ENCODE measurements at places on chromosomes 1 and 21.

DNA sequence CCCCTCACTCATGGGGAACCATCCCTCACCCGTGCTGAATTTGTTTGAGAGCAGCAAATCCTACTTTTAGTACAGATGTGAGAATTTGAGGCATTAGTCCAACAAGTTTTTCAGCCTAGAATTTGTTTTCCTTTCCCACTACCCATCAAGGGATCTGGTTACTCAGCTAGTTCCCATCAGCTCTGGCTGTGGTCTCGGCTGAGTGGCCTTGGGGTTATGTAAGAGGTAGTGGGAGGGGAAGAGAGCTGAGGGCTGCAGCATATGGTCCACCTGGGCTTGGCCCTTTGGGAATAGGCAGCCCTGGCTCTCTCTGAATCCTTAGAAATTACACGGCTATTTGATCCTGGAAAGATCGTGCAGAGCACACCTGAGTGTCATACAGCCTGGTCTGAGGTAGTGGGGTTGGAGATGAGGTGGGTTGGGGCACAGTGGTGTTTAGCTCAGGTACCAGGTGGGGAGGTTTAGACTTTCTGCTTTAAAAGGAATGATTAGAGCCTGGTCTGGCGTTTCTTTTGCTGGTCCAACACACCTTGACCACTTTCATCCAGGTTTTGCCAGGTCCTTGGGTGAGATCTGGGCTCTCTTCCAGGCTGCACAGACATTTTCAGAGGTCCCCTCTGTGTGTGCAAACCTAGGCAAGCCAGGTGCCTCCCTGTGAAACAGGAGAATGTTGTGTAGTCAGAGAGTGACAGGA lies 4.2 kb downstream of the GSTM4 start:
- peak; percentile 18 for DNase-seq

- no peak for DNase-seq
Observed at GRCh38 chr1:17535300-17535936, 4.1 kb upstream of the ARHGEF10L start.

DNA sequence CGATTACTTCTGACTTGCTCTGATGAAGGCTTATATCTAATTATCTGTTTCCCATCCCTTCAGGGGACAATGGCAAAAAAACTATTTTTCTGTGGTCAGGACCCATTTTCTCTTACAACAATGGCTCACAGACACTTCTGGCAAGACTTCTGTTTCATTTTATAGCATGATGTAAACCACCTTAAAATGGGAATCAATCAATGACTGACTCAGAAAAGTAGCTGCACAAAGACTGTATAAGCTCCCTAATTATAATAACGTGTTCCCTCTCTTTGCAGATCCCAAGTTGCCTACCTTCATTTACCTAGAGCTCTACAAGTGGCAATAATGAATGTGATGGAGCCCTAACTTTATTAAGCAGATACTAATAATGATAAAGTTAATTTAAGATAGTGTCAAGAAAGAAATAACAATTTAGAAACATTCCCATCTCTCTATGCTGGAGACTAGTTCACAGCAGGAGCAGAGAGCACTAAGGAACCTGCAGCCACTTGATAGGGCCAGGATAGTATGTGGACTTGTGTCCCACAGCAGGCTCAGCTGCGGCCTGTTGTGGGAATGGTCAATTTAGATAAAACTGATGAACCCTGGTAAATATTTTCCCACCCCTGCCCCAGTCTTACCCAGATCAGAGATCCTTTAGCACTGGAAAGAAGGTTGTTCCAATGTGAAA lies 538 bp downstream of the GBP2 start:
- DNase-seq = no peak

GRCh38 chr21:33308586-33309490 lies 15.9 kb upstream of the IFNAR1 start:
- peak; percentile 99 for DNase-seq

DNA sequence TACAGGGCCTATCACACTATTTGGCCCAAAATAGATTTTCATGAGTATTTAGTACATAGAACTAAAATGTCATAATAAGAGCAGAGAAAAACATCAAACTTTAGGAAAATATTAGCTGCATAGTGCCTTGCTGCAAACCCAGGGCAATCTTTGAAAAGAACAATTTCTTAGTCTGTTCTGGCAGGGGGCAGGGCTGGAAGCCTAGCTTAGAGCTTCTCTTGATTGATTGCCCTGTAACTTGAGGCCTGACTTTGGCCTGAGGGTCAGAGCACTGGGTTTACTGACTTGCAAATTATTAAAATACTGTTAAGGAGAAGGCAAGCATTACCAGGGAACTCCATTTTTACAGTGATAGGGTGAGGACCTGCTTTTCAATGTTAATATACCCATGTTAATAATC lies 115.8 kb upstream of the SPAG17 start:
- no peak for DNase-seq

DNA sequence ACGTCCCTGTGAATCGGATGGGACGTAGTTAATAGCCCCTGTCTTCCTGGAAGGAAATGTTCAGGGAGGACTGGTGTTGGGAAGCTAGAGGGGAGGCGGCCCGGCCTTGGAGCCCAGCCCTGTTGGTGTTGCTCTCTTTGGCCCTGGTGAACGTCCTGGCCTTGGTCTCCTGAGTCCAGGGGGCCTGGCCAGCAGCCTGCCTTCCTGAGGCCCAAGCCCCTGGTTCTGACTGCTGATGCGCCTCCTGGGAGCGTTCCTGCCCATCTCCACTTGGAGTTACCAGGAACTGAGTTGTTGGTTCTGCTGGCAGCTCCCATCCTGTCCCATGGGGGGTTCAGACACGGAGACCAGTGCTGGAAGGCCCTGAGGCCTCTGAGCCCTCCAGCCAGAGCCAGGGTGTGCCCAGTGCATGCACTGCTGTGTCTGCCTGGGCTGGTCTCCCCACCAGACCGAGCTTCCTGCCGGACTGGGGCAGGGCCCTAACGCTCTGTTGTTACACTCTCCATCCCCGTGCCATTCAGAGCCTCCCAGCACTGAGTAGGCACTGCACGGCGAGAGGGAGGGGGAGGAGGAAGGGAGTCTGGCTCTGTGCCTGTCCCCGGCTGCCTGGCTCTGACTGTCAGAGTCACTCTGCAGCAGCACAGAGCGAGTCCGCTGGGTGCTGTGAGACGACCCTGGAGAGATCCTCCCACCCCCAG lies 382.5 kb upstream of the VAMP3 start:
- no peak for DNase-seq

GRCh38 chr1:223394706-223395105 lies 1.5 kb downstream of the CCDC185 start:
- no peak for DNase-seq

GRCh38 chr1:103254691-103255090 lies 146.4 kb upstream of the COL11A1 start:
- no peak for DNase-seq

- no peak for DNase-seq
Observed at GRCh38 chr1:209675565-209676154, 448 bp downstream of the G0S2 start.

DNA sequence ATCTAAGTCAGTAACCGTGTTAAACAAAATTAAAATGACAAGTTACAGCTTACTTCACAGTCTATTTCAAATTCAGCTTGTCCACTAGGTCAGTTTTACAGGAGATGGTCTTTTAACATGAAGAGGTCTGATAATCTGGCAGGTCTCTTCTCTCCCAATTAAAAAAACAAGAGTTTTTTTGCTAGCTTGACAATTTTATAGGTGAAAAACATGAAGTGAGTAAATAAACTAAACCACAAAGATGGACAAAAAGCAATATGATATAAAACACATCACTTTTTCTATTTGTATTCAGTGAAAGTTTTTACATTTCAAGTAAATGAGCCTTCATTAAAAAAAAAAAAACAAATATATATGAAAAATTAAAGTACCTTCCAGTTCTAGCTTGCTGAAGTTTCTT lies 25.0 kb upstream of the TTC39A start:
- DNase-seq = no peak

- no peak for DNase-seq
Observed at GRCh38 chr1:37588939-37589338, 6.8 kb downstream of the GNL2 start.

DNA sequence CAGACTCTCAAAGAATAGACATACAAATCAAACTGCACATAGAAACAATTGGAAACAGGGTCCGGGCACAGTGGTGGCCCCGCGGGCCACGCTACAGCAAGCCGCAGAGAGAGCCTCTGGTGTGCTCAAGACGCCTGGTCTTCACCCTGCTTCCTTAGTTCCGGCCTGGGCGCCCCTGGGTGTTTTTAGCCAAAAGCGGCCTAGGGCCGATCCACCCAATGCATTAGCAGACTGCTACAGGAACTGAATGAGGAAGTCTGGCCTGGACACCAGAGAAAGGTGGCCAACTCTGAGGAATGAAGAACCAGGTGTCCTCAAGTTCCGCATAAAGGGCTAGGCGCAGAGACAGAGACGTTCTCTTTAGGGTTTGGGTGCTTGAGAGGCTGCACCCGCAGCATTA lies 1.7 kb downstream of the PRRX1 start:
- DNase-seq = no peak

DNA sequence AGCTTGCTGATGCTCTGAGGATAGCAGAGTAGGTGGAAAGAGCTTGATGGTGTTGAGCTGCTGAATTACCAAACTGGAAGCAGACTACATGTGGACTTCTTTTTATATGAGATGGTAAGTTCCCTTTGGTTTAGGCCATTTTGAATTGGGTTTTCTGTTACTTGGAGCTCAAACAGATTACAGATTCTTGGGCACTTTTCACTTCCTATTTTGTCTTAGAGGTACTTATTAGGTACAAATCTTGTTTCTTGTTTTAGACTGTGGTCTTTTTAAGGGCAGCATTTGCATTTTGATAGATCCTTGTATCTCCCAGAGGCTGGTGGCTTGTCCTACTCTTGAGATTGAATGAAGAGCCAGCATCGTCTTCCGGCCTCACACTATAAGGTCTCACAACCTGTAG lies 70.2 kb downstream of the GADD45A start:
- DNase-seq = no peak

GRCh38 chr1:213333121-213333520 lies 282.1 kb downstream of the RPS6KC1 start:
- DNase-seq = no peak

DNA sequence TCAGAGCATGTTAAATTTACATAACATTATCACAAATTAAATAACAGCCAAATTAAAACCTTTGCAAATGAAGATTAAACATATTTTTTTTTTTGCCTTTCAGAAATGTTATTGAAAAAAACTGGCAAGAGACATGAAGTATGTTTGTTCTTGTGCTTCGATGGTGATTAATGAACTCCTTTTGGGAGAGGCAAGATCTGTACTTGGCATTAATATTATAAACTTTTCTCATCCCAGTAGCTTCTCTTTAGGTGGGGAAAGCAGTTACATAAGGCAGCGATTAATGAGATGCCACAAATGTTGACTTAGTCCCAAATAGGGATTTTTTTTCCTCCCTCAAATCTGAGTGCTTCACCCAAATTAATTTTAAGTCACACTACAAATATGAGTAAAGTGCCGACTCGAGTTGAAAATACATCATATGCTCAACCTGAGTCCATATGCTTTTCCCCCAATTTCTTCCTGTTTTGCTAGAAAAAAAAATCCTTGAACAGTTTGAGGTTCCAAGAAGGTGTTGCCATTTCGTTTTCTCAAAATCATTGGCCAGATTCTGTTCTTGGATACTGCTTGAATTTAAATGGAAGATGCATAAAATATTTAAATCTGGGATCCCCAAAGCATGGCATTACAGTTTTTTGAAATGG lies 294.5 kb downstream of the VAV3 start:
- DNase-seq = no peak

DNA sequence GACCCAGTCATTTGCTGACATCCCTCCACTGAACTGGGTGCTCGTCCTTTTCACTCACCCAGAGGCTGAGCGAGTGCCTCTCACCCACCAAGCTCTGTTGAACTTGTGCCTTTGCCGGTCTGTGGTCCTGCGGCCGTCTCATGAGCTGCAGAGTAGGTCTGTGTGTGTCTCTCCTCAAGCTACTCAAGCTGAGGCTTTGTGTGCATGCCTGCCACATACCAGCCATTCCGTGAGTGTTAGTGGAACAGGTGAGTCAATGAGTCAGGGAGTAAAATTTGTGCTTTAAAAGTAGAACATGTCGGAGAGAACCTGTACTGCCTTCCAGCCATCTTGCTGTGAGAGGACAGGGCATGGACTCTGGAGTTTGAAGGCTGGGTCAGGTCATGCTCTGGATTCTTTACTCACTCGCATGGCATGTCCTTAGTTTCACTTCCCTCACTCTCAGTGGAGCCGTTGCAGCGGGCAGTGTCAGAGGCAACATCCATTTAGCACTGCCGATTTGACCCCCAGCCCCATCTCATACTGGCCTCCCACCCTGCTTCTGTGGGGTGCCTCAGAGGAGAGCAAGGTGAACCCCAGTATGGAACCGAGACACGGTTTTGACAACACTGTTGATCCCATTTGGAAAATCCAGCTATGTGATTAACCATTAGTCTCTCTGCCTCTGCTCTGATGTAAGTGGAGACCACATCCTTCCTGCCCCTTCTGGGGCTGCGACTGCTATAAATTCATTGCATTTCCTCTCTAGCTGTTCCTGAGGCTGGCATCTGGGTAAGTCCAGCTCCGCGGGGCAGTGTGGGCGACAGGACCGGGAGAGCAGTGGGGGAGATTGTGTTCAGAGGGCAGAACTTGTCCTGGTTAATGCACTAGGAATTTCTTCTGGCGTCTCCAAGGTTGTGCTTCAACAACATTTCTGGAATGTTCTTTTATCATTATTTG lies at the start of gene NLRP3:
Gene NLRP3, plus strand, starts transcription at position 751 of the 939 bp plus-strand sequence. CDS start 2,628 bp downstream, outside the sequence.
- no peak for DNase-seq

DNA sequence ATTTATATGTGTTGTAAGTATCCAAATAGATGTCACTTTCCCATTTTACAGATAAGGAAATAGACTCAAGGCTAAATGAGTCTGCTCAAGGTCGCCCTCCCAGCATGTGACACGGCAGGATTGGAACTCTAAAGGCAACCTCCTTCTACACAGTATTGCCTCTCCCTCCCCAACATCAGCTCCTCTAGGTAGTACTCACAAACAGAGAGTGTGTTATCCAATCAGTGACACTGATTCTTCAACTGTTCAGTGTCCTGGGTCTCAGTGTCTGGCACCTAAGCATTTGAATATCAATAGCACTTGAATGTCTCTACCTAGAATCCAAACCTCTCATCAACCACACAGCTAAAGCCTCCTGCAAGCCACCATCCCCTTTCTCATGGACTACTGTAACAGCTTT lies 87.1 kb downstream of the DAB1 start:
- no peak for DNase-seq

- DNase-seq = no peak
Observed at GRCh38 chr1:185939142-185939541, 205.0 kb downstream of the HMCN1 start.

- no peak for DNase-seq
Observed at GRCh38 chr1:35386959-35387358, 118.5 kb downstream of the ZMYM4 start.

DNA sequence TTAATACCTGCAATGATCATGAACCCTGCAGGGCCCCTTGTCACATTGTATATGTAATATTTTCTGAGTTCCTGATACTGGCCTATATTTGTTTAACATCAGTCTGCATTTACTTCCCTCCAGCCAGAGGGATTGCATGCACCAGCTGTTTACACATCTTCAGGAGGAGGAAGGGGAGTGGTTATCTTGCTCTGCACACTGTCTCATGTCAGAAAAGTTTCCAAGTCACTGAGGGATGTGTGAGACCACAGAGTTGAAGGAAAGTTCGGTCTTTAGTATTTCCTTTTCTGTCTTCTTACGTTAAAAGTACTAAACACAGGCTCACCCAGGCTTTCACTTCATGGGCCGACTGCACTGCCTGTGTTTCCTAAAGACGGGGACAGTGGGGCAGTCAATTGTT lies 574.1 kb downstream of the LMO4 start:
- no peak for DNase-seq

- no peak for DNase-seq
Observed at GRCh38 chr1:218829097-218829496, 344.6 kb upstream of the LYPLAL1 start.
